NCI-H460 (cell line): ENCODE measurements at places on chromosomes 4 and X.

GRCh38 chrX:107713543-107714205 lies 61.9 kb downstream of the TSC22D3 start:
- DNase-seq: no peak

GRCh38 chrX:103148075-103148474 lies 55.1 kb upstream of the NXF3 start:
- no peak for DNase-seq

GRCh38 chrX:150919401-150919800 lies 20.9 kb upstream of the CD99L2 start:
- no peak for DNase-seq

DNA sequence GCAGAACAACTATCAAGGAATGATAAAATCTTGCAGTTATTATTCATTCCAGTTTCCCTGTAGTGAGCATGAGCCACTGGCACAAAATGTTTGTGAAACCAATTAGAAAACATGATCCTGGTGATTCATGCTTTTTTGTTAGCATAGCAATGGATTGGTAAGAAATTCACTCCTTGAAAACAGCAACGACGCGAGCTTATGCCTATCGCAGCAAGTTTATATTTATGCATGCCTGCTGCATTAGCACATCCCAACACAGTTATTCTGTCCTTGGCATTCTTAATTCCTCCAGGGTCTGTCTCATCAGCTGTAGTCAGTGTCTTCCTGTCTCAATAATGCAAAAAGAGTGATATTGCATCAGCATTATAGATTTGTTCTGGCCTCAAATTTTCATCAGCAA lies 975.9 kb downstream of the STIM2 start:
- no peak for DNase-seq

- no peak for DNase-seq
Measured at GRCh38 chr4:82480771-82481505, 50.5 kb downstream of the ENOPH1 start.

- no peak for DNase-seq
Measured at GRCh38 chr4:158657291-158657690, 14.4 kb downstream of the C4orf46 start.

GRCh38 chr4:14985161-14985560 lies 17.1 kb upstream of the CPEB2 start:
- no peak for DNase-seq

GRCh38 chrX:103608306-103608963 lies 672 bp downstream of the TCEAL3 start:
- DNase-seq: no peak

GRCh38 chrX:39602195-39602594 lies 495.6 kb downstream of the BCOR start:
- DNase-seq: no peak

GRCh38 chr4:188107931-188108843 lies 1.2 kb downstream of the TRIML2 start:
- DNase-seq: peak; percentile 32

DNA sequence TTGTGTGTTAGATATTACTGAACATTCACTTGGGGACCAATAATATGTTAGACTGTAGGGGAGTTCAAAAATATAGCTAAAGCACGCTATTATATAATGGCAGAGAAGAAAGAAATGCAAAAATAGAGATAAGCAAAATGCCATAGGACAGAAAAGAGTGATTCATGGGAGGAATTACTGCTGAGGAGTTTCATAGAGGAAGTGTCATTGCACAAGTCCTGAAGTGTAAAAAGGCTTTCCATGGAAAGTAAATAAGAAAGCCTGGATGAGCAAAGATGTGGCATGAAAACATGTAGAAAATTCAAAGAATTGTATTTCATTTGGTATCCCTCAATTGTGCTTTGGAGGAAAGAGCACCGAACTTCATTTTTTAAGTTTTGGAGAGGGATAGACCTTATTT lies 14.5 kb downstream of the HMGB2 start:
- DNase-seq: no peak

- DNase-seq: no peak
Measured at GRCh38 chr4:59565836-59566235, 1634.3 kb upstream of the ADGRL3 start.

- no peak for DNase-seq
Measured at GRCh38 chr4:18930487-18930886, 908.9 kb upstream of the LCORL start.

DNA sequence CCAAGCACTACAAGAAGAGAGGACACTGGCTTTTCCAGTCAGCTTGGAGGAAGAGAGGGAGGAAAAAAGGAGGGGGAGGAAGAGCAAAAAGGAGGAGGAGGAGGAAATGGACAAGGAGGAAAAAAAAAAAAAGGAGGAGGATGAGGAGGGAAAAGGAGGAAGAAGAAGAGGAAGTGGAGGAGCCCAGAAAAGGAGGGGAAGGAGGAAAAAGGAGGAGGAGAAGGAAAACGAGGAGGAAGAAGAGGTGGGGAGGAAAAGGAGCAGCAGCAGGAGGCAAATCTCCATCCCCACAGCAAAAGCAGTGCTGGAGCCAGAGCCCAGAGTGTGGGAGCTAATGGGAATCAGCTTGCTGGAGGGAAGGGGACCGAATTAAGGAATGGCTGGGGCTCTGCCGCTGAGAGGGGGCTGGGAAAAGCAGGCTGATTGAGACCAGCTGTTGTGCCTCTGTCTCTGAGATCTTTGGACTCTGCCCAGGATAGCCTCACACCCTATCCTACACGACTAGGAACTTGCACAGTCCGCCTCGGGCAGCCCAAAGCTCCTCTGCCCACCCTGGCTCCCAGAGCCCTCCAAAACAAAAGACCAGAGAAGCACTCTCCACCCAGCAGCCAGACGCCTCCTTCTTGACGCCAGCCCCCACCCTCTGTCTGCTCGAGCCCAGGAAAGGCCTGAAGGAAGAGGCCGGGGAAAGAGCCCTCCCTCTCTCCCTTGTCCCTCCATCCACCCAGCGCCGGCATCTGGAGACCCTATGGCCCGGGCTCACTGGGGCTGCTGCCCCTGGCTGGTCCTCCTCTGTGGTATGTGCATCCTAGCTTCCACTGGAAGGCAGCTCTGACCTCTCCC lies at the start of gene XPNPEP2:
XPNPEP2 (plus strand) TSS at position 514 of the 843 bp plus-strand sequence; CDS start at position 749, 235 bp downstream.
- no peak for DNase-seq

GRCh38 chr4:72302981-72303704 lies 265.9 kb downstream of the ADAMTS3 start:
- peak; percentile 39 for DNase-seq

DNA sequence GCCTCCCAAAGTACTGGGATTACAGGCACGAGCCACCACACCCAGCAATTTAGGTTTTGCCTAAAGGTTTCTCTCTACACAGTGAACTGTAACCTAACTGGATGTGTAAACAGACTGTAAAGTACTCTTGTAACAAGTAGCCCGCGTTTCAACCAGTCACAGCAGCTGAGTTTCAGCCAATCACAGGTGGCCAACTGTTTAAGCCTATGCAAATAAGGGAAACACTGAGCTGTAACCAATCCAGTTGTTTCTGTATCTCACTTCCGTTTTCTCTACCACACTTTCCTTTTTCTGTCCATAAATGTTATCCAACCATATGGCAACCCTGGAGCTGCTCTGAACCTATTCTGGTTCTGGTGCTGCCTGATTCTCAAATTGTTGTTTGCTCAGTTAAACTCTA lies 59.9 kb downstream of the DIPK2B start:
- no peak for DNase-seq

DNA sequence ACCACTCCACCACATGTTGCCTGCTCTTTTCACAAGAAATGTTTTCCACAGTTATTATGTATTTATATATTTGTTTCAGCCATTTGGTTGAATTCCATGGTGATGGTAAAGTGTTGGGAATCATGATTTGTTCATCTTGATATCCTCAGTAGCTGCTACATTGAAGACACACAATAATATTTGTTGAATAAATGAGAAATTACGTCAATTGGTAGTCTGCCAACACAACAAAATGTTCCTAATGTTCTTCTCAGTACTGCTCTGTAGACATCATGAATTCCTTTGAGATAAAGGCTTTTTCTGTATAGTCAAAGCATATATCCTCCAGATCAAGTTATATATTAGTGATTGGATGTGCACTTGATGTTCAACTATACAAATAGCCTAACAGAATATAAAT lies 29.5 kb downstream of the CXXC4 start:
- DNase-seq: no peak

DNA sequence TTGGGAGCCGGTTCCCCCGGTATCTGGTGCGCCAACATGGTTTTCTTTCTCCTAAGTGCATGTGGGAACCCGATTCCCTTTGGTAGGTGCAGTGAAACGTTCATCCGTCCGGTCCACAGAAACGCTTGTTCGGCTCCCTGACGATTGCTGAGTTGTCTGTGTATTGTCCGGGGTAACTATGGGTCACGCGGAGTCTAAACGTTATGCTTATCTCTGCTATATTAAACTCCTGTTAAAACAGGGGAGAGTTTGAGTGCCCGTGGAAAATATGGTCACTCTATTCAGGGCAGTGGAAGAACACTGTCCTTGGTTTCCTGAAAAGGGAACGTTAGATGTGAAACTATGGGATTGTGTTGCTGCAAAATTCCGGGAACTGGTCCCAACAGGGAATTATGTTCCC lies 32.4 kb upstream of the MGST2 start:
- no peak for DNase-seq

GRCh38 chrX:11438767-11439166 lies 145.6 kb downstream of the AMELX start:
- DNase-seq: peak; percentile 20

DNA sequence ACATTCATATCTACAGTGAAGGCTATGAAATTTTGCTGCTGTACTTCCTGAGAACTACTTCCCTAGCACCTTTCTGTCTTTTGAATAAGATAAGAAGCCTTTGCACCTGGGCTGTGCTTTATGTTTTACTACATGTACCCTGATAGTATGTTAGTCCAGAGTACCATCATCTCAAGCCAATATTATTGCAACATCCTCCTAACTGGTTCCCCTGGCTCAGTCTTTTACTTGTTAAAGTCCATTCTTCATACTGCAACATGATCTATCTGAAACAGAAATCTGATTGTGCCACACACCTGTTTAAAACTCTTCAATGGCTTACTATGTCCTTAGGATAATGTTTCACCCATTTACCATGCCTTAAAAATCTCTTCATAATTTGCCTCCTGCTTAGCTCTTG lies 102.3 kb downstream of the AGTR2 start:
- peak; percentile 11 for DNase-seq

GRCh38 chrX:120736989-120737388 lies 107.1 kb upstream of the C1GALT1C1 start:
- no peak for DNase-seq

DNA sequence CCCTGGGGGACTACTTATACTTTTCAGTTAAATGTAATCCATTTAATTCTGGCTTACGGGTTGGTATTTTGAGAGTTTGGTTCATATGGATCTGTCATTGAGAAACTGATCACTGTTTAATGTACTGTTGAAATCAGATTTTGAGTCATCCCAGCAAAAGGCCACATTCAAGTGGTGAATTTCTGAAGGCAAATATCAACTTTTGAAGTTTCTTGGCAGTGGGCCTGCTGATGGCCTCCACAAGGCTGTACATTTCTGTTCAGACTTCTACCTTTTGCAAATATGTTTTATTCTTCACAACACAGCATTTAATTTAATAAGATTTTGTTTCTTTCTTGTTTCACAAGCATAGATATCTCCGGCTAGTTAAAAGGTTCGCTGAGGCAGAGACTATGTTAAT lies 138.7 kb downstream of the PDGFC start:
- DNase-seq: no peak

- DNase-seq: no peak
Measured at GRCh38 chr4:6918338-6918737, 8.7 kb downstream of the TBC1D14 start.

DNA sequence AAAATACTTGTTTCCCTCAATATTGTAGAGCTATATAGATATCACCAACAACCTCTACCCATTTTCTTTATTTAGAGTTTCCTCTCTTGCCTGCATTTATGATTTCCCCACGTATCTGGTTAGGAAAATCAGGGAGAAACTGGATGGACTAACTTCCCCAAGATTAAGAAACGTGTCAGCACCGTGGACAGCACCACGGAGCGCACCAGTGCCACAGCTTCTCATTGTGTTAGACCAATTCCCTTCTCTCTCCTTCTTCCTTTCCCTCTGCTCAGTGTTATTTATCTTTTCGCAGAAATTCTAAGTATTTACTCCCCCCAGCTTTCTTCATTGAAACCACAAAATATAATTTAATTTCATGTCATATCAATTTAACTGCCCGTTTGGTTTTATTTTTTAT lies 568.6 kb upstream of the BOD1L1 start:
- DNase-seq: peak; percentile 27

DNA sequence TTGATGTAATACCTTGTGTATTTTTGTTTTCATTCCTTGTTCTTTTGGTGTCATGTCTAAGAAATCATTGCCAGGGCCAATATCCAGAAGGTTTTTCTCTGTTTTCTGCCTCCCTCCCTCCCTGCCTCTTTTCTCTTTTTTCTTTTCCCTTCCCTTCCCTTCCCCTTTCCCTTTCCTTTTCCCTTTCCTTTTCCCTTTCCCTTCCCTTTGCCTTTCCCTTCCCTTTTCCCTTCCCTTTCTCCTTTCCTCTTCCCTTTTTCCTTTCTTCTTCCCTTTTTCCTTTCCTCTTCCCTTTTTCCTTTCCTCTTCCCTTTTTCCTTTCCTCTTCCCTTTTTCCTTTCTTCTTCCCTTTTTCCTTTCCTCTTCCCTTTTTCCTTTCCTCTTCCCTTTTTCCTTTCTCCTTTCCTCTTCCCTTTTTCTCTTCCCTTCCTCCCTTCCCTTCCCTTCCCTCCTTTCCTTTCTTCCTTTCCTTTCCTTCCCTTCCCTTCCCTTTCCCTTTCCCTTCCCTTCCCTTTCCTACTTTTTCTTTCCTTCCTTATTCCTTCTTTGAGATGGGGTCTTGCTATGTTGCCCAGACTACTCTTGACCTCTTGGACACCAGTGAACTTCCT lies 646.1 kb downstream of the RAPGEF2 start:
- no peak for DNase-seq

GRCh38 chrX:72100824-72101351 lies 30.8 kb downstream of the RTL5 start:
- no peak for DNase-seq

GRCh38 chr4:25095837-25096236 lies 64.4 kb downstream of the SEPSECS start:
- no peak for DNase-seq

- no peak for DNase-seq
Measured at GRCh38 chr4:87497578-87497977, 31.6 kb downstream of the SPARCL1 start.

DNA sequence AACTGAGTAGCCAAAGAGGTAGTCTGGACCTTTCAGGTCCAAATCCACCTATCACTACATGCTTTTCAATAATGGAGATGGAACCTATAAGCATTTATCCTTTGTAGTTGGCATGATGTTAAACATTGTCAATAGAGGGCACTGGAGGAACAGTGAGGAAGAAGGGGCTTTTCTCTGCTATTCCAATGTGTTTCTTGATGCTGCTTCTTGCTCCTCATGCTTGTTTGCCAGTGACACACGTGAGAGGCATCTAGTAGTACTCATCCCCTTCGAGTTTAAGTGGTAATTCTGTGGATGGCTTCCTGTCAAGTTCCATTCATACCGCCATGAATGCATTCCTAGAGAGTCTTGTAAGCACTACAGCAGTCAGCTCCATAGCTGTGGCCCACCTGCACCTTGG lies 84.0 kb downstream of the NAA11 start:
- DNase-seq: no peak

GRCh38 chr4:75683482-75684155 lies 10.4 kb upstream of the G3BP2 start:
- DNase-seq: no peak

- DNase-seq: peak; percentile 70
Measured at GRCh38 chrX:48025561-48025960, 18.8 kb downstream of the SPACA5 start.
